CD4-positive, alpha-beta T cell treated with Interleukin-17A for 4 hours (primary cell): ENCODE measurements at places on chromosomes 7 and 10.

DNA sequence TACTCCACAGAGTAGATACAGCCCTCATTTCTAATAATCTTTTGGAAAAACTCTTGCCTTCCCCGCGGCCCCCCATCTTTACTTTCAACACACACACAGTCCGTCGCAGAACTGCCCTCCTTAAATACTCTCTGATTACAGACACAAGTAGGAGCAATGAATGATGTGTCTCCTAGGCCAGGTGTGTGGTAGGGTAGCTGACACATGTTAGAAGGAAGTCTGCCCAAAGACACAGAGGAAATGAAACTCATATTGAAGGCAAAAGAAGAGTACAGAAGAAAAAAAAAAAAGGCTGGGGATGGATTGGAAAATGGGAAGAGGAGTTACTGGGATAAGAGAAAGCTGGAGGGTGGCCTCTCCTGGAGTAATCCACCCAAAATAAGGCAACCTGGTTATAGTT, 14.6 kb downstream of the OPALIN start:
- no peak for DNase-seq

GRCh38 chr7:73758581-73759138, 11.4 kb downstream of the CLDN3 start:
- no peak for DNase-seq

- no peak for DNase-seq
Observed at GRCh38 chr7:135291809-135292253, 58.2 kb downstream of the STRA8 start.

- DNase-seq = no peak
Observed at GRCh38 chr10:13949844-13950542, 363.2 kb downstream of the PRPF18 start.

DNA sequence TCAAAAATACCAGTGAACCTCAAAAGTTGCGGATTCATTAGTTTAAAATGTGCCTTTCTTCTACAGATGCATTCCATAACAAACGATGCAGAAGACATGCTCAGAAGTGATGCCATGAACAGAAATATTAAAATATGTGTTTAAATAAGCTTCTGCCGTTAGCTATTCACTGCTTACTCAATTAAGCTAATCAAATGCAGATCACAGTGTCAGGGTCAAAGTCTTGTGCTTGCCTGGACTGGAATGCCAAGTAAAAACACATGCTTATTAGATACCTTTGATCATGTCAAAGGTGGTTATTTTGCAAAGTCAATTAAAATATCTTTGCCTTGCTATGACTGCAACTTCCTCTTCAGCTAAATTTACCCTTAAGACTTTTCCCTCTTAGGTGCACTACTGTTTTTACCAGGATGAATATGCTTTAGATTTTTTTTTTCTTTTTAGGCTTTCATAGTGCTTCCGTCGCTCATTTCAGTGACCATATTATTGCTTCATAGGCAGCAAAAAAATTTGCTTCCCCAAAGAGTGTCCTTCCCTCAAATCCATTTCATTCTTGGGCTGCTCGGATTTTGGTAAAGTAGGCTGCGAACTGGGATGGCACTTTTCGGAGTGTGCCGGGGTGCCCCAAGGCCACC, 905 bp downstream of the ASB13 start:
- no peak for DNase-seq
